ENCODE measurements at places on chromosomes 6 and 20. TPM values are rescaled to one million over a fixed set of nuclear protein-coding genes. Genes with fewer than 3 reads are reported as not detected.

The WASF1 gene
- 92.7 TPM for total RNA-seq

The REM1 gene
- 2.8 TPM for total RNA-seq

GRCh38 chr6:38495518-38495917 lies 144.2 kb downstream of the BTBD9 start:
- DNase-seq: no peak

GRCh38 chr6:39203436-39204159 lies 25.7 kb downstream of the KCNK5 start:
- no peak for DNase-seq

- no peak for DNase-seq
Measured at GRCh38 chr20:2010533-2010932, 16.7 kb upstream of the PDYN start.

GRCh38 chr6:89985751-89986493 lies 91.7 kb downstream of the GJA10 start:
- peak; percentile 28 for DNase-seq

DNA sequence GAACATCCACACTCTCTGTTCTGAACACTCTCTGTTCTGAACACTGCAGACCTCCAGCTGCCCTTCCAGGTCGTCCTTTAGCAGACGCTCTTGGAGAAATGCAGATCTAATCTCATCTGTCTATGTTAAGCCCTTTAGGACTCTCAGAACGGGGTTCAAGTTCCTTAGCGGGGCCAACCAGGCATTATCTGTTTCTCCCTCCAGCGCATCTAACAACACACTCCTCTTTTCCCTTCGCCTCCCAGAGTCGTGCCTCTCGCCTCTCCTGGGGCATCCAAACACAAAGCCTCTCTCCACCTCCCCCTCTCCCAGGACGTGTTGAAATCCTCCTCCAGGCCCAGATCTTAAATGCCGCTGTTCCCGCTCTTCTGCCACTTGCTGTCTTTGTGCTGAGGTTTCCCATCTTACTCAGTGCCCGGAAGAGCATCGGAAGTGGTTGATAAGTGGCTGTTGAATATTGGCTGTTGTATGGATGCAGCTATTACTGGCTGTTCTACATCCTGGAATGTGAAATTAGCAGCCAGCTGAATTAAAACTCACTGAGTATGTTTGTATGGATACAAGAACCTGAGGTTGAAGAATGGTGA lies 108.4 kb upstream of the GGTLC1 start:
- DNase-seq: no peak

DNA sequence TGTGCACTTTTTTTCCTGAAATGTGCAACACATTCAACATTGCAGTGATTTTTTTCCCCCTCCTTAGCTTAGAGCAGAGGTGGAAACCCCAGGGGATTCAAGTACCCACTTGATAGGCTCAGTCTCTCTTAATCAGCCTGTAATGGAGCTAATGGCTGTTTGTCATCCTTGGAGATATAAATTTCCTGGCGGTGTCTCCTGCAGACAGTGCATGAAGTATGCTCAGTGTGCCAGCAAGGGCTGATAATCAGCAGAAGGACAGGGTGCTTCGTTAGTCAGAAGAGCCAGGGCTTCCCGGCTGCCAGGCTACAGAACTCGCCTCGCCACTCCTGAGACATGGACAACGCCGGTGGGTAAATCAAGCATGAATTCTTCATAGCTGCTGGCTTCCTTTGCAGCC lies 69.8 kb upstream of the PHACTR2 start:
- no peak for DNase-seq

GRCh38 chr6:121884620-121885019 lies 449.2 kb downstream of the GJA1 start:
- DNase-seq: no peak

Data from glutamatergic neuron (in vitro differentiated cells).